GM13976 (cell line): ENCODE measurements at places on chromosomes 7 and 10.

DNA sequence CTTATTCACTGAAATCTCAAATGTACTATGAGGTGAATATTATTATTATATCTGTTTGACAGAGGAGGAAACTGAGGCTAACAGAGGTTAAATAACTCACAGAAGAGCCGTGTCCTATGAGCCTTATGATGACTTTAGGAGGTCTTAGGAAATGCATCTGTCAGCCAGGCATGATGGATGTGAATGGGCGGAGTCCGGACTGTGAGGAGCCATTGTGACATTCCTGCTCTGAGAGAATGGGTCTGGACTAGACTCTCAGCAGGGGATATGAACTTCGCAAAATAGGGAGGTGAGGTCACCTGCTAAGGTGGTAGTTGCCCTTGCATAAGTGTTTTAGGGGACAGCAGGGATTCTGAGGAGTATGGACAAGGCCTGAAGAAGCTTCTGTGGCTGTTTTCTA, 153.6 kb downstream of the TMEM178B start:
- DNase-seq: no peak

- no peak for DNase-seq
Measured at GRCh38 chr10:99369551-99369950, 40.4 kb downstream of the CNNM1 start.

- no peak for DNase-seq
Measured at GRCh38 chr10:1177936-1178335, 121.8 kb downstream of the WDR37 start.

DNA sequence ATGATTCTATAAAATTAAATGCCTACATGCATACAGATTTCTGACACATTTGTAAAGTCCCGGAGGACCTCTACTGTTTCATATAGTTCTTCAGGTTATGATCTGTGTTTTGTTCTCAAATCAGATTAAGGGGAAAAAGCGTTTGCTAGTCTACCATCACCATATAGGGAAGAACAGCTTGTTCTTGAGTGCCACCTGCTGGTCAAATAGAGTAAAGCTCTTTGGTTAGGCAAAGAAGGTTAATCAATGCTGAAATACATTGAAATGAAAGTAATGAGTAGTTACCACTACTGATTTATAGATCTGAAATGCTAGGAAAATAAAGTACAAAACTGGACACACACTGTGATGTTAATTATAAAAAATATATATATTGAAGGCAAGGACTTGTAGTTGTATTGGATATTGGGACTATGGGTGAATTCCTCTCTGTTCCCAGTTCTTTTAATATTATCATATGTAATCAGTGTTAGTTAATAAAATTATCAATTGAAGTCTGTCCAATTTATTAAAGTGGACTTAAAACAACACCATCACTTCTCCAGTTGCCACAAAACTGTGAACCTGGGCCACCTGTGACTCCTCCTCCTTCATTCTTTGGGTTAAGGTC, 72.6 kb upstream of the PDLIM1 start:
- peak; percentile 72 for DNase-seq

DNA sequence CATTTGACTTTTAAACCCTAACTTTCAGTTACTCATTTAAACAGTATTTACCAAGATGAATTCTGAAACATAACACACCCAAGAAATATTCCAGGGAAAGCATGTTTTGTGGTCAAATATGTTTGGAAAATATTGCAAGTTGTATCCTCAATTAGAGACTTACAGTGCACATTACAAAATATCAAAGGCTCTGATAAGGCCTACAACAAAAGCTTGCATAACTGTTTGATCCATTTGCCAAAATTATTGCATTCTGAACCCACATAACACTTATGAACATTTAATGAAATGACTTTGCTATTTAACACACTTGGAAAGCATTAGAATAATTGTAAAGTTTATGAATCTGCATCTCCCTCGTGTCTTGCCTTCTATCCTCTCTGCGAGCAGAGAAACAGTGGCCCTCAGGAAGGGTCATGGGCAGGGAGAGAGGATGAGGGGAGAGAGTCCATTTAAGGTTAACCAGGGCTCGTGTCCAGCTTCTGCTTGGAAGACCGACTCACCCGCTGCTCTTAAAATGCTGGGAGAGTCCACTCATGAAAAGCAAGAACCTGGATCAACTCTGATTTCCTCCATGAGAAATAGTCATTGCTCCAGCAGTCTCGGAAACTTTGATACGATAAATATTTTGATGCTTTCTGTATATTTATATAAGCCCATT, 408.2 kb upstream of the ZMIZ1 start:
- DNase-seq: no peak

DNA sequence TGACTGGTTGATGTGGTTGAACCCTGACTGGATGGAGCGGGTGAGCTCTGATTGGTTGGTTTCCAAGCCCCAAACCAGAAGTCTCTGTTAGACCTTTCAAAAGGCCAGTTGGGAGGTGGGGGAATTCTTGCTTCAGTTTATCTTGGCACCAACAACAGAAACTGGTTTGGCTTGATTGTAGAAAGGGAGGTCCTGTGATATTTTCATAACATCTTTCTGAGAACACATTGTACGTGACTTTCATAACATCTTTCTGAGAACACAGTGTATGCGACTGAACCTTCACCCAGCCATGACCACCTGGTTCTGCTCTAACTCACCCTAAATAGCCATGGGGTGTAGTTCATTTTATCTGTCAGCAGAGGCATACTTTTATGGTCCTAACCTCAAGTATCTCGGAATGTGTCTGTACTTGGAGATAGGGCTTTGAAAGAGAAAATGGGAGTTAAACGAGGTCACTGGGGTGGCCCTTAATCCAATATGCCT, 88.3 kb downstream of the GALNT17 start:
- DNase-seq: no peak

DNA sequence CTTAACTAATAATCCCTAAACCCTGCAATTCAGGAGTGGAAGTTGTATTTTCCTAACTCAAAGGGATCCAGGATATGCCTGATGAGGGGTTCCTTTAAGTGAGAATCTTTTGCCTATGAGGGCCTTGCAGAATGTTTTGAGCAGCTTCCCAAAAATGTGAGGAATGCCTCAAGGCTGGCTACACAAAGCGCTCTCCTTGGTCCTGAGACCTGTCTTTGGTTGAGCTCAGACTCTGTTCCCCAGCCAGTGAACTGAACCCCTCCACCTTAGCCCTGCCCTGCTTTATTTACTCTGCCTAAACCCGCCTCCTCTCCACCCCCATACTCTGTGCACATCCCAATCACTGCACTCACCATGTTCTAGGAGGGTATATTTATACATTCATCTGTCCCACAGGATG, 108.6 kb downstream of the NRCAM start:
- DNase-seq: no peak

DNA sequence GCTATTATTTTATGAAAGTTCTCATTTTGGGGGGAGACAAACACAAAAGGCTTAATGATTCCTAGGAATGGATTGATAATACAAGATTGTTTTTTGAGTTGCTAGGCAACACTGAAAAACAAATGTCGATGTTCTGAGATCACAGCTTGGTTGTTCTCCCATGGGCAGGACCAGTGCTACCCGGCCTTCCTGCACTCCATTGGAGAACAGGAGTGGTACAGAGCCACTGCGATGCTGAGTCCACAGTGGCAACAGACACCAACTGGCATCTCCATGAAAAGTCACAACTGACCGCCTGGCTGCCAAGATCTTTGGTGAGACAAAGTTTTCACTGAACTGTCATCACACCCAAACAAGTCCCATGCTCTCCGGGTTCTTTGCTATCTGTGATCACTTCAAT, 68.9 kb upstream of the NMT2 start:
- DNase-seq: no peak

DNA sequence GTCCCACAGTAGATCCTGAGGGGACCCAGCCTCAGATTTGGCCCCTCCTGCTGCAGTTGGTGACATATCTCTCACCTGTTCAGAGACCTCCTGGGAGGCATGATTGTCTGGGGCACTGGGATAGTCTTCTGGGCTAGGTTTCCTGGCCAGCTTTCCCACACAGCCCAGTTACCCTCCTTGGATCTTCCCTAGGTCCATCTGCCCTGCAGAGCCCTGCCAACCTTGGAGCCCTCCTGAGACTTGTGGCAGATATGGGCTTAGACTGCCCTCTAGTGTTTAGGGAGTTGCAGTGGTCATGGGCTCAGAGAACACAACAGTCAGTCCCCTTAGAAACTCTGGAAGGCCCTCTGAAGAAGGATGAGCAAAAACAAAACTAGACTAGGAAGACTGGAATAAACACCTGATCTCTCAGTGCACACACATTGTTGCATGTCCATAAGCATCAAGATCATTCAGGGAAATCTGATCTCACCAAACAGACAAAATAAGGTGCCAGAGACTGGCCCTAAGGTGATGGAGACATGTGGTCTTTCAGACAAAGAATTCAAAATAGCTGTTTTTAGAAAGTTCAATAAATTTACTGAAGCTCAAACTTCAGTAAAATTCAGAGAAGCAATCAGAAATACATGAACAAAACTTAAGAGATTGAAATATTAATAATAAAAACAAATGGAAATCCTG, 324.6 kb downstream of the ATRNL1 start:
- peak; percentile 41 for DNase-seq

- DNase-seq: no peak
Measured at GRCh38 chr10:106625751-106626150, 538.8 kb downstream of the SORCS1 start.

DNA sequence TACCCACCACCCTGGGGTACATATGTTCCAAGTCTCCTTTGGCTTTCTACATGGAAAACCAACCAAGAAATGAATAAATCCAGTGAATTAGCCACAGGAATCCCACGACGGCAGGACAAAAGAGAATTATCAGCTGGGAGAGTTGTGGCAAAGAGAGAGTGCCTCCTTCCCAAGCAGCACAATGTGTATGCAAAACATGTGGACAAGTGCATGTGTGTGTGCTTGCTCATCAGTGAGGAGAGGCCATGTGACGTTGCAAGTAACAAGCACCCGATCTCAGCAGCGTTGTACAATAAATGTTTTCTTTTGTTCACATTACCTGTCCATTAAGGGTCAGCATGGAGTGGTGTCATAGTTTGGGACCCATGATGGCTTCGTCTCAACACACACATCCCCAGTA, 50.0 kb upstream of the EMX2 start:
- no peak for DNase-seq

DNA sequence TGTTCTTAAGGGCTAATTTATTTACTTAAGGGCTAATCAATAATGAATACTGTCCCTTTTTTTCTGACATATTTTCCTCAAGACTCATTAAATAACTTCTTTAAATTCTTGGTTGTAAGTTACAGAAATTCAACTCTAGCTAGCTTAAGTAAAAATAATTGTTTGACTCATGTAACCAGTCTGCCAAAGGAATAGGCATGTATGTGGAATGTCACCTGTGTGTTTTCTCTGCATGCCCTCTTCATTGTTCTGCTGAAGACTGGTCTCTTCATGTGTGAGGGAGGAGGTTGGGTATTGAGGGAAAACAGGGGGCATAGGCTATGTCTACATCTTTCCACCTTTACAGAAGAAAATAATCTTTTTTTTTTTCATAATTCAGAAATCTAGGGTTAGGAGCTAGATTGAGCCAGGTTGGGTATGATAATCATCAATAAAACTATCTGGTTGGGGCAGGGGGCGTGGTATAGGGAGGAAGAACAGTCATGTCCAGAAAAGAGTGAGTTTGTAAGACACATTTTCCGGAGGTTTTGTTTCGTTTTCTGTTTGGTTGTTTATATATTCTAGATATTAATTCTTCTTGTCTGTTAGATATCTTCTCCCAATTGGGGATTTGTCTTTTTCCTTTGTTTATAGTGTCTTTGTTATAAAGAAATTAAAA, 37.9 kb downstream of the EXOC4 start:
- no peak for DNase-seq

- DNase-seq: no peak
Measured at GRCh38 chr10:100524638-100525037, 5.0 kb upstream of the SEC31B start.

- DNase-seq: no peak
Measured at GRCh38 chr10:92493362-92493761, 80.5 kb downstream of the IDE start.

GRCh38 chr7:139896288-139896687, 67.2 kb downstream of the TBXAS1 start:
- no peak for DNase-seq

DNA sequence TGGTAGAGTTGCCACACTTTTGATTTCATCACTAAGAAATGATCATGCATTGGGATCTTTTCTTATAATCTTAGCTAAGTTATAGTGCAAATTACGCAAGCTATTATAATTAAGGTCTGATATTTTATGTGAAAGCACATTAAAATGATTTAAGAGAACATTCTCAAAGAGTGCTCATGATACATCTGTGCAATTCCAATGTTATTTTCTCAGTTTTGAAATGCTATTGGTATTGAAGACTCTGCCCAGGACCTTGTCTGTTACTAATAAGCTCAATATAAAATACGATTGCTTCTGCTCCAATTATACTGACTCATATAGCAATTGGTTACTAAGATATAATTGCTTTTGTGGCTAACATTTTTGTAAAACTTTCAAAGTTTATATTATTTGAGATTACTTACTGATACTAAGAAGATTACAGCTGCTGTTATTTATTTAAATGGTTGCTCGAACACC, 180.9 kb downstream of the ADAM12 start:
- DNase-seq: no peak

- DNase-seq: no peak
Measured at GRCh38 chr7:130277763-130278643, 11.3 kb downstream of the CPA2 start.

GRCh38 chr10:92993699-92994272, 66.8 kb upstream of the CYP26C1 start:
- no peak for DNase-seq

- no peak for DNase-seq
Measured at GRCh38 chr10:97129666-97130065, 56.1 kb downstream of the SLIT1 start.

- no peak for DNase-seq
Measured at GRCh38 chr7:47681249-47681810, 99.4 kb upstream of the TNS3 start.

- no peak for DNase-seq
Measured at GRCh38 chr10:18079665-18080295, 60.4 kb upstream of the CACNB2 start.

DNA sequence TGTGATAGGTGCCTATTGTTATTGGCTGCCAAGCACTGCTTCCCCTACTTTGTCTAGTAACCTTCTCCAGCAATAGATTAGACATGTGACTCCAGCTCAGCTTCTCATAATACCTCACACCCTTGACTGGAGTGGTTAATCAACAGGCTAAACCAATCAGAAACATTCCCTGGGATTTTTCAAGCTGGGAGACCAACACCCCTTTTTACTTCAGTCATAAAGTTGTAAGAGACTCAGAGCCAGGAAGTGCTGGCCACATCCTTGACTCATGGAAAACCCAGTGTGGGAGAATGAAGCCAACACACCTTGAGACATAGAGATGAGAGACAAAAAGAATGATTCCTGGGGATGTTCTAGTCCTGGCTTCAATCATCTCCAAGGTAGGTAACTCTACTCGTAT, 62.6 kb upstream of the HECTD2 start:
- no peak for DNase-seq
